ENCODE measurements at places on chromosomes 5 and 9. TPM values are rescaled to one million over a fixed set of nuclear protein-coding genes. Genes with fewer than 3 reads are reported as not detected.

DNA sequence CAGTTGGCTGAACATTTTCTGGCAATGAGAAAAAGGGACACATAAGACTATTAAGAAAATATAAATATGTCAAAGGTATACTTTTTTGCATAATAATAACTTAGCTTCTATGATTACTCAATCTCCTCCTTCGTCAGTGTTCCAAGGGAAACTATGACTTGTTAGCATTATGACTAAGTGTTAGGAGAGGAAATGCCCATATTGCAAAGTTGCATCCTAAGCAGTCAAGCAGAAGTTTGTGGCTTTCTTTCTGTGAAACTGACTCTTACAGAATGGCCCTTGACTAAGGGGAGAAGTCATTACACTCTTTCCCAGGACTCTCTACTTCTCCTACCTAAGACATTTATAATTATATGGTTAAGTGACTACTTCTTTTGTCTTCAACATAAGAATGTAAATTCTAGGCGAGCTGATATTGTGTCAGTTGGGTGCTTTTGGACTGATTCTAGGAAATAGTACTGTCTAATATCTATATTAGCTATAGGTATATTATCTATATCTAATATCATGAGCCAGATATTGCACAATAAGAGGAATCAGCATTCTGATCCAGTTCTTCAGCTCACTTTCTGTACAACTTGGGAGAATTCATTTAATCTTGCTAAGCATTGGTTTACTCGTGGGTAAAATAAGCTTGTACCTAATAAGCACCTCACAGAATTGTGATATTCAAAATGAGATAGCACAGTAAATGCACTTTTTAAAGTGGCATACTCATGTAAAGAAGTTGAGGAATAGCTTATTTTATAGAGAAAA lies 16.4 kb upstream of the SPINK6 start:
- peaks cover 10% of the 10 kb centered on the region for H3K27me3 ChIP-seq
- DNase-seq, result peak; percentile 9
- H3K4me1 ChIP-seq, result peaks cover 2% of the 10 kb centered on the region
- no peak overlapping the region for H3K4me3 ChIP-seq
- no peaks in the 10 kb centered on the region for H3K36me3 ChIP-seq
- H3K27ac ChIP-seq, result no peak overlapping the region

- H3K4me3 ChIP-seq, result no peak overlapping the region
- H3K4me1 ChIP-seq, result no peaks in the 10 kb centered on the region
- no peaks in the 10 kb centered on the region for H3K36me3 ChIP-seq
- DNase-seq, result no peak
- H3K27me3 ChIP-seq, result no peaks in the 10 kb centered on the region
- H3K27ac ChIP-seq, result no peak overlapping the region
Measured at GRCh38 chr9:127644943-127645342, 32.9 kb downstream of the STXBP1 start.

GRCh38 chr9:37801287-37801850 lies 772 bp downstream of the DCAF10 start:
- peak overlapping the region; percentile 93 for H3K4me3 ChIP-seq
- no peaks in the 10 kb centered on the region for H3K27me3 ChIP-seq
- H3K36me3 ChIP-seq, result peaks cover 2% of the 10 kb centered on the region
- peaks cover 41% of the 10 kb centered on the region for H3K4me1 ChIP-seq

The PCDHB7 gene
- total RNA-seq, result not detected

The PCDHB9 gene
- total RNA-seq, result not detected
